Fibroblast of the conjunctiva (primary cell): ENCODE measurements at places on chromosomes 5 and 9.

DNA sequence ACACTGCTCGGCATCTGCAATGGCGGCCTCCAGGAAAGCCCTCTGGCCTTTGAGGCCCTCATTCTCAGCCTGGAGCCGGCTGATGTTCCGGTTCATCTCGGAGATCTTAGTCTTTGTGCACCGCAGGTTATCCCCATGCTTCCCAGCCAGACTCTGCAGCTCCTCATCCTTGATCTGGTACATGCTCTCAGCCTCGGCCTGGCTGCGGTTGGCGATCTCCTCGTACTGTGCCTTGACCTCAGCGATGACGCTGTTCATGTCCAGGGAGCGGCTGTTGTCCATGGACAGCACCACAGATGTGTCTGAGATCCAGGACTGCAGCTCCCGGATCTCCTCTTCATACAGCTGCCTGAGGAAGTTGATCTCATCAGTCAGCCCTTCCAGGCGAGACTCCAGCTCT is 21.9 kb downstream of the CEP120 start:
- DNase-seq = no peak

DNA sequence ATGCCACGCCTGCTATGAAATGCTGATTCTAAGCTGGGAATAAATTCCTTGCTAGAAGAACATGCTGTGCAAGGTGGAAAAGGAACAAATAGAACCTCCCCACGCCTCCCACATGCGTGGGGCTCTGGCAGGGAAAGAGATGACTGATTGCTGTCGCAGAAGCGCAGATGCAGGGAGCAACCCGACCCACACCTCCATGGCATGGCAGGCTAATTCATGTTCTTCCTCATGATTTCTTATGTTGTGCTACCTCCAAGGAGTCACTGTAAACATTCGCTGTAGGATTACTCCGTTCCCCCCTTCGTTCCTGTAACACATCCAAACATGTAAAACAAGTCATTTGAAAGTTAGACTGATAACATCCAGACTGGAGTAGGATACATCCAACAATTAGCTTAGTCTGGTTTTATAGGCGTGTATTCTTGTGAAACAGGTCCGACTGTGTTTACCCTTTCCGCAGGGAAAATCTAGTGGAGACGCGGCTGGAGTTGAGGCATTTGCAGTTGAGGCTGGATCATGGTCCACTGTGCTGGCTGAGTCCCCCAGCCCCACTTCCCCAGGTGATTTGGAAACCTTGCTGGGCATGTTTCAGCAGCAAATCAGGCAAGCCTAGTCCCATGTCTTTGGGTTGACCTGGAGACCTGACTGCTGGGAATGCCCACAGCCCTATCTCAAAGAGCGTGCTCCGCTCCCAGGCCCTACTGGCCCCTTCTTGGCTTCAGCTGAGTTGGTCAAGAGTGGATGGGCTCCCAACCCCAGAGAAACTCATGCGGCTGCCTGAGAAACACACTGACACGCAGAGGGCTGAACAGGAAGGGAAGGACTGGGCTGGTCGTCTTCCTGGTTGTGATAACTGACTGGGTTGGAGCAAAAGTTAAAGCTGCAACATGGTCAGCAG is 24.8 kb upstream of the ANKRD33B start:
- no peak for DNase-seq

GRCh38 chr9:103037508-103038477 is 42.7 kb downstream of the CYLC2 start:
- DNase-seq = no peak

- DNase-seq = no peak
Observed at GRCh38 chr5:33827885-33828284, 63.9 kb downstream of the ADAMTS12 start.

DNA sequence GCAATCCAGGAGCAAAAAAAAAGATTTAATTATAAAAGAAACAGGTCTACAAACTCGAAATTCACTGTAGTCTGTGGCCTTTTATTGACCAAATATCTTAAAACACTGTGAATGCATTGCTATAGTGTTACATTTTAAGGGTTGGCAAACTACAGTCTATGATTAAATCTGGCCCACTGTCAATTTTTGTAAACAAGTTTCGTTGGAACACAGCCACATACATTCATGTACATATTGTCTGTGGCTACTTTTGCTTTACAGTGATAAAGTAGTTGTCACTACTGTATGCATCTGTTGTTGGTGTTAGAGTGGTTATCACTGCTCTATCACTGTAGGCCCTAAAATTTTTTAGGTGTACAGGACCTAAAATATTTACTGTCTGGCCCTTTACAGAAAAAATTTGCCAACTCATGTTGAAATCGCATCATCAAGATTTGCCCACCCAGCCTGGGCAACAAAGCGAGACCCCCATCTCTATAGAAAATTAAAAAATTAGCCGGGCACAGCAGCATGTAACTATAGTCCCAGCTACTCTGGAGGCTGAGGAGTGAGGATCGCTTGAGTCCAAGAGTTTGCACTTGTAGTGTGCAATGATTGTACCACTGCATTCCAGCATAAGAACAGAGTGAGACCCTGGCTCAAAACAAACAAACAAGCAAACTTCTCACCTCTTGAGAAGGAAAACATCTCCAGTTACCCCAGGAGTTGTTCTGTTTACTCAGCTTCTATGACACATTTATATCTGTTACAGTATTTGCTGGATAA is 89.0 kb downstream of the ERBIN start:
- no peak for DNase-seq

DNA sequence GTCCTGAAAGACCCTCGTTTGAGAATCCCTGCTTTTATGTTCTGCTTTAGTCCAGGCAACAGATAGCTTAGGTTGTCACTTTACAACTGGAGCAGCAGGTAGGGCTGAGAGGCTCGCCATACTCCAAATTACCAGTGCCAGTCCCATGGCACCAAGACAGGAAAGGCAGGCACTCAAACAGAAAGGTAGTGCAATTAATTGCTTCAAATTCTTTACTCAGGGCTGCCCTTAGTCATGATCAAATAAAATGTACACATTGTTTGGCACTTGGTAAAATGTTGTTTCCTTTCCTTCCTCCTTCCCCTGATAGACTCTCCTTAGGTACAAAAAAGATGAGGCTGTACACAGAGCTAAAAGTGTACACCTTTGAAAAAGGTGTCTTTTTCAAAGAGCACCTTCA is 115.8 kb upstream of the CCDC152 start:
- no peak for DNase-seq

DNA sequence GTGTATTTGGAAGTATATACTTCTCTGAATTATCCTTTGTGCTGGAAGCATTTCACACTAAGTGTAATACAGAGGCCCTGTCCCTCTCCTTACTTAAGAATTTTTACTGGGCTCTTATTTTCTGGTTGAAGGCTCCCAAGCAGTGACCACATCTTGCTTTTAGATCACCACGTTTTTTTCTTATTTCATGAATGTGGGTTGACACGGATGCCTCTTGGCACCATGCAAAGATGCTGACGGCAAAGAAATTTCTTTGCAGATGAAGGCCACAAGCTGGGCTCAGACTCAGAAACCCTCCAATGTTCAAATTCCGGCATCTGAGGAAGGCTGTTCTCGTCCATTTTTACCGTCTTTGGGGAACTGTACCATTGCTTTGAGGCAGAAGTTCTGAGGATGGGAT is 168.5 kb downstream of the HMHB1 start:
- no peak for DNase-seq

GRCh38 chr5:145903867-145904266 is 31.1 kb upstream of the GRXCR2 start:
- no peak for DNase-seq

GRCh38 chr9:34809504-34810186 is 99.7 kb upstream of the CCL21 start:
- DNase-seq = no peak

GRCh38 chr5:113110117-113110516 is 133.5 kb downstream of the DCP2 start:
- no peak for DNase-seq

- no peak for DNase-seq
Observed at GRCh38 chr5:179955630-179956029, 47.9 kb upstream of the TBC1D9B start.

GRCh38 chr5:127564002-127564769 is 46.7 kb downstream of the PRRC1 start:
- DNase-seq = peak; percentile 65

- DNase-seq = no peak
Observed at GRCh38 chr9:76691517-76692313, 72.5 kb upstream of the PCA3 start.

GRCh38 chr5:151947931-151948608 is 23.4 kb upstream of the GLRA1 start:
- no peak for DNase-seq

DNA sequence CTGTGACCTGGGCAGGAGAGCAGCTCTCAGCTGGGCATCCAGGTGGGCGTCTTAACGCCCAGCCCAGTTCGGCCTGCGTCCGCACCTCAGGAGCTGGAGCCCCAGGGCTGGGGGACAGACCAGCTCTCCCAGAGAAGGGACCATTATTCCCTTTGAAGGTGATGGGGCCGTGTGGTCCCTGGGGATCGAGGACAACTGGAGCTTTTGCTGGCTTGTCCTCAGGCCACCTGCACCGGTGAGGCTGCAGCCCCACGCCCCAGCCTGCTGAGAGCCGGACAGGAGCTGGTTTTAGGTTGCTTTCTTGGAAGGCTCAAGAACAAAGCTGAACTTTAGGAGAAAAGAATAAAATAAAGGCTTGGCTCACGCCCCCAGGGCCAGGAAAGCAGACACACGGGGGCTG is 40.9 kb downstream of the NACC2 start:
- no peak for DNase-seq

DNA sequence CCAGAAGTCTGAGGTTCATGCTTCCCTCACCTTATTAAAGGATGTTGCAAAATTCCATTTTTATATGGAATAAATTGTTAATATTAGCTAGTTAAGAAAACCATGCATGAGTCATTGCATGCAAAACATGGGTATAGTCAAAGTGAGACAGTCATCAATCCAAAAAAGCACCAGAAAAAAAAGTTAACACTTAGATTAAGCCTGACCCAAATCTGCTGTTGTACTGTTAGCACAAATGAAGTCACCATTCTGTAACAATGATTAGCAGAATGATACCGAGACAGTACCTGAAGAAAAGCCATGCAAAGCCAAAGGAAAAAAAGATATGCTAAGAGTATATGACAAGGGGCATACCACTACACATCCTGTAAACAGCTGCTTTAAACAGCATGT is 49.5 kb downstream of the PKD2L2 start:
- no peak for DNase-seq

DNA sequence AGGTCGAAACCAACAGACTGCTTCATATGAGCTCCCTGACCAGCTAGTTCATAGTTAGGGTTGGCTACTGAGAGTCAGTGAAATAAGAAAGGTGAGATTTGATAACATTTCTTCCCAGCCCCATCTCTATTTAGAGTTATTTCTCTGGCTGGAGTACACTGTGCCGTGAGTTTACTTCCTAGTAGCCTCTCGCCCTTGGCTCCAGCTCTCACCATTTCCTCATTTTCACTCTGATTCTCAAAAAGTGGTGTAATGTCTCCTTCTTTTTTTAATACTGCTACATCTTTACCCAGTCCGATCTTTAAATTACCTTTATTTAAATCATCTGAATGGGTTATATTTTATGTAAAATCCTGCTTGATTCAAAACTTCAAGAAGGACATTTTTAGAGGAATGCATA is 100.4 kb upstream of the FAM174A start:
- no peak for DNase-seq

GRCh38 chr9:38622288-38622674 is 1.9 kb upstream of the ANKRD18A start:
- DNase-seq = no peak

DNA sequence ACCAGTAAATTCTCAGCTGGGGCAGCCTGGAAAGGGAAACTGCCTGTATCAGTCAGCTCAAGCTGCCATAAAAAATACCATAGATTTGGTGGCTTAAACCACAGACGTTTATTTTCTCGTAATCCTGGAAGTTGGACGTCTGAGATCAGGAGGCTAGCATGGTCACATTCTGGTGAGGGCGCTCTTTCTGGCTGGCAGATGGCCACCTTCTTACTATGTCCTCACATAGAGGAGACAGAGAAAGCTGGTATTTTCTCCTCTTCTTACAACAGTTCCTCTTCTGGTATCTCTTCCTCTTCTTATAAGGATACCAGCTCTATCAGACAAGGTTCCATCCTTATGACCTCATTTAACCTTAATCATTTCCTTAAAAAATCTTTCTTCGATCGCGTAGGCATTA is 50.5 kb upstream of the RFX3 start:
- DNase-seq = no peak

GRCh38 chr5:57085306-57086081 is 88.4 kb upstream of the GPBP1 start:
- no peak for DNase-seq

- DNase-seq = no peak
Observed at GRCh38 chr5:131942016-131942415, 3.4 kb downstream of the MEIKIN start.

DNA sequence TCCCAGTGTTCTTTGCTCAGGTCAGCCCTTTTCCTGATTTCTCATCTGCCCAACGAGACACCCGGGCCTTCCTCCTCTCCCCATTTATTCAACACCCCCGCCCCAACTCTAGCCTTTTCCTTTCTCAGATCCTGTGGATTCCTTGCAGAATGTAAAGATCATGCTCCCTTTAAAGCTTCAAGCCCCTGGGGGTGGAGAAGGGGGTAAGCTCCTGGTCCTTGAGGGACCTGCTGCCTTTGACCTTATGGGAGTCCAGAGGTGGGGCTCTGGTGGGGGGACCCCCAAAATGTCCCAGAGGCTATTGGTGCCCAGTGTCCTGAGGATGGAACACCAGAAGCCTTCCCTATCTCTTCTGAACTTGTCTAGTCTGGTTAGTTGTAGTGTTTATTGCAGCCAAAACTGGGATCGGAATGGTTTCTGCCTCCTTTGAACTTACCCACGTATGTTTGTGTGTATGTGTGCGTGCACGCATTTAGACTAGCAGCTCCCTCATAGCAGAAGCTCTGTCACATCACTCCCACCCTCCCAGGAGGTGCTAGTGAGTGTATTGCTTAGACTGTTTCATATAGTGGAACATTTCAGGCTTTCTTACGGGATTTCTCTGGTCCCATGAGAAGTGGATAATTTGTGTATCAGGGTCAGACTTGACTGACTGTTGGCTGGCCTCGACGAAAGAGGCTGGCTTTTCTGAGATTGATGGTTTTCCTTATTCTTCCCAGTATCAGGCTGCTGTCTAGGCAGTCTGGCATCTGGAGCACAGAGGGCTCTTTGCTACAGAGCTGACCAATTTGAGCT is 1.1 kb downstream of the GALNT10 start:
- DNase-seq = no peak

GRCh38 chr5:170235876-170236864 is 3.4 kb downstream of the C5orf58 start:
- no peak for DNase-seq
